ENCODE measurements at places on chromosomes 4 and X.

- no peak for DNase-seq
Measured at GRCh38 chr4:42724451-42724850, 67.5 kb upstream of the ATP8A1 start.

DNA sequence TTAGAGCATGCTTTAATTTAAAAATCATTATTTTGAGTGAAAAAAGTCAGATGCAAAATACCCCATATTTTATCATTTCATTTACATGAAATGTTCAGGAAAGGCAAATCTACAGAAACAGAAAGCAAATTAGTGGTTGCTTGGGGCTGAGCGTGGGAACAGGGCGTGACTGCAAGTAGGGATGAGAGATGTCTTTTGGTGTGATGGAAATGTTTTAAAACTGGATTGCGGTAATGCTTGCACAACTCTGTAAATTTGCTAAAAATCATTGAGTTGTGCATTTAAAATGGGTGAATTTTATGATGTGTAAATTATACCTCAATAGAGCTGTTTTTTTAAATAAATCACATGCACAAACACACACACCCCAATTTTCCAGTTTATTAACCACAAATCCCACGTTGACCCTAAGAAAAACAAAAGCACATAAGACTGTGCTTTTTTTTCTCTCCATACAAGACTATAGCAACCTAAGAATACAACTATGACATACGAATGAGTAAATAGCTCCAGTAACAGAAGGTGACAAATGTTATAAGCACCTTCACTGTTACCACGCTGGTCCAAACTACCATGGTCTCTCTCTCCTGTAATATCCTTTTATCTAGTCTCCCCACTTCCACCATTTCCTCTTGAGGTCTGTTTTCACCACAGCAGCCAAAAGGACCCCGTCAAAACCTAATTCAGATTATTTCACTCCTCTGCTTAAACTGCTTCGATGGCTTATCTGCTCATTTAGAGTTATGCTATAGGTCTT lies 37.2 kb downstream of the FRMD7 start:
- peak; percentile 7 for DNase-seq

DNA sequence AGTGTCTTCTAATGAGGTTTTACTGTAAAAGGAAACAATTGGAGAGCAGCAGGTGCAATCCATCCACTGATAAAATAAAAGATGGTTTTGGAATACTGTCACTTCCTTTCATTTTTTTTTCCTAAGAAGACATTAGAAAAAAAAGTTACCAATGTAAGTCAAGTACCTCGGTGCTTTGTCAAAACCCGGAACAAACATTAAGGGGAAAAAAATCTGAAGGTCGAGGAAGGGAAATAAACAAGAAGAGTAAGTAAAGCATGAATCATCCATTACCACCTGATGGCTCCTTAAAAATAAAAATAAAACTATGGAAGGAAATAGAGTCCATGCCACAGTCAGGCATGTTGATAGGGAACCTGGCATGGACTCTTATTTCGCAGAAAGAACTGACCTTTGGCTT lies 15.3 kb upstream of the XPNPEP2 start:
- DNase-seq: no peak

DNA sequence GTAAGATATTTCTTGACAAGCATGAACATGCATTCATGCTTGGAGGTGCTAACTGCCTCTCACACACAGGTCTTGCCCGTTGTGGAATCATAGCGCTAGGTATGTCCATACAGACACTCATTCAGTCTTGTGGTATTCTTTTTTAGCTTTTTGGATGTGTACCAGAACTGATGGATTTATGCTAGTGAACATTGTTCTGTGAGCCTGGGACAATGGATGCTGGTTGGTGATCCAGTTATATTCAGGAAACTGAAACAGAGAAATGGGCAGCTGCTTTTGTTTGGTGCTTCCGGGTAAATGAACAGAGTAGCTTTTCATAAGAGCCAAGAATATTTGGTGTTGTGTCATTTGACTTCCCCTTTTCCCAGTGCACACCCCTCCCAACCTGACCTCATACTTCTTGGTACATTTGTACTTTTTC lies 78.9 kb upstream of the SLC4A4 start:
- DNase-seq: peak; percentile 49

GRCh38 chr4:91064157-91064853 lies 937.1 kb downstream of the CCSER1 start:
- DNase-seq: peak; percentile 81

GRCh38 chr4:16027114-16027513 lies 56.7 kb downstream of the PROM1 start:
- DNase-seq: no peak

- DNase-seq: peak; percentile 36
Measured at GRCh38 chr4:2436301-2436700, 17.5 kb downstream of the CFAP99 start.

DNA sequence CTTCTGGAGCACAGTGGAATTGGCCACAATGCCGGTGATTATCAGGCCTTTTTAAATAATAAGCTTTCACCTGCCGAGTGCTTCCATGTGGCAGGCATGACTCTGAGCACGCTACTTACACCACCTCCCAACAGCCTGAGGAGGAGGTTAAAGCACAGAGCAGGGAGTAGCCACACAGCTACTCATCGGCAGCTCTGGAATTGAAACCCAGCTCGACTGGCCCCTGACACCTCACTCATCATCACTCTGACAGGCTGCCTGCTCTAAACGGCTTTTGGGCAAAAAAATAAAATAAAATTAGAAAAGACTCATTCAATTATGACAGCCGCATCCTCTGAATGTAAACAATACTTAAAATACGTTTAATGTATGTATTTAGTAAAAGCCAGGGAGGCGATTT lies 326.4 kb upstream of the NOCT start:
- no peak for DNase-seq

GRCh38 chr4:140726776-140727500 lies 29.2 kb downstream of the TBC1D9 start:
- DNase-seq: no peak

DNA sequence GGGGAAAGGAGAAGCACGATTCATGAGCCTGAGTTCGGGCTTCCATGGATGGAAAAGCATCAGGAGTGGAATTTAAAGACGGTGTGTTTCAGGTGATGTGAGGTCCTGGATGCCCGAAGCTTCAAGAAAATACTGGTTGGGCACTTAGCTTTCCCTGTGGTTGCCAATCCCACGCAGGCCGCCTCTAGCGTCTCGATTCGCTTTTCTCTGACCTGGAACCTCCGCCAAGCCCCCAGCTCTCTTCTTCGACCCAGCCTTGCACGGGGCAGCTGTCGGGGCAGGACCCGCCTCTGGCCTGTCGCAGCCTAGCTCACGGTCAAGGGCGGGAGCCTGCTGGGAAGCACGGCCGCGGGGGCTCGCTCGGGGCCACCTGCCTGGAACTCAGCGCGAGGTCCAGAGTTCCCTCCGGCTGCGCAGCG lies 308 bp upstream of the TLR2 start:
- DNase-seq: no peak

DNA sequence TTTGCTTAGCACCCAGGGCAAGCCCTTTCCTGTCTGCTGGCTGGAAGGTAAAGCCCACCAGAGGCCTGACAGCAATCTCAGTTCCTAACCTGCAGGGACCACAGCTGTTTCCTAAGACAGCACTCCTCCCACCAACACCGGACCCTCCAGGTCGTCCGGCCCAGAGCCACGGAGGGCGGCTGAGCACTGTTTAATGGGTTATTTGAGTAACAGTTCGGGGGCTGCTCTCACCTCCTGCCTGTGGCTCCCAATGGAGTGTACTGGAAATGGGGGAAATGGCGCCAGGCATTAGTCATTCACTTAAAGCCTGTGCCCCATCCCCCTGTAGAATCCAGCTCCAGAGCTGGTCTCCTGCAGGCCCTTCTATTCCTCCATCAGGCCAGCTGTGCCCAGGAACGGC lies 81.6 kb upstream of the ADRA2C start:
- no peak for DNase-seq

DNA sequence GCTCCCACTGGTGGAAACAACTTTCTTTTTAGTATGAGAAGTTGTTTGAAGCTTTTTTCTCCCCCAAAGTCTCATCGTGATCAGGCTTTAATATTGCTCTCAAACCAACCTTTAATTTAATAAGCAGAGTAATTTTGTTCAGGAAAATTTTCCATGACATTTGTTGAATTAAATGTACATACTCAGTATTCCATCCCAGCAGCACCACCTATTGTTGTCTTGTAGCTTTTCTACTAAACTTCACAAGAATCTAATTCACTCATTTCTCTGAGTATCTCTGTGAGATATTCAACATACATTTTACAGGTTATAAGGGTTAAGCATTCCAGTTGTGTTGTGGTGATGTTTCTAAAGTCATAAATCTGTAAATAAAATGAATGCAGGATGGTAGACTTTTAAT lies 218.3 kb upstream of the HAND2 start:
- DNase-seq: no peak

DNA sequence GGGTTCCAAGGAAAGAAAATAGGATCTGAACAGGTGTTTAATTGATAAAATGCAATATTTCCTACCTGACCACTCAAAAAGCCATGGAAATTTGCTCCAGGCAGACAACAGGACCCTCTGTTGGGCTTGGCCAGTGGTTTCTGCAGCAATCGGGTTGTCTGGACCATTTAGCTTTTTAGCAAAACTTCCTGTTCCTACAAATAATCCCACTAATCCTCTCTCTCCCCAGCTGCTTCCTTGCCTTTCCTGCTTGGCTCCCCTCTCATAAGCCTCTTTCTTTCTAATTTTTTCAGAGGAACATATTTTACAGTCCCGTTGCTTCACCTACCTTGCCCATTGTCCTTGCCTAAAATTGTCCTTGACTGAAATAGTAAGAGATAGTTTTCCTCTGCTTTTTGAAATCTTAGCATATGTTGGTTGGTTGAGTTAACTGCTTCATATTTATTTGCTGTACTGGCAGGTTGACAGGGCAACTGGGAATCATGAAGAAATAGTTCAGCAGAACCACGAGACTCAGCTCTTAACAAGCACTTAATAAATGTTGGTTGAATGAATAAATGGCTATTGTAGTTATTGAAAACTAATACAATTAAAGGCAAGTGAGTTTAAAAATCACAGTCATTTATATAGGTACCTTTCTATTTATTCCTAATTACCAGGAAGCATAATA lies 259.8 kb downstream of the KCNIP4 start:
- DNase-seq: no peak

DNA sequence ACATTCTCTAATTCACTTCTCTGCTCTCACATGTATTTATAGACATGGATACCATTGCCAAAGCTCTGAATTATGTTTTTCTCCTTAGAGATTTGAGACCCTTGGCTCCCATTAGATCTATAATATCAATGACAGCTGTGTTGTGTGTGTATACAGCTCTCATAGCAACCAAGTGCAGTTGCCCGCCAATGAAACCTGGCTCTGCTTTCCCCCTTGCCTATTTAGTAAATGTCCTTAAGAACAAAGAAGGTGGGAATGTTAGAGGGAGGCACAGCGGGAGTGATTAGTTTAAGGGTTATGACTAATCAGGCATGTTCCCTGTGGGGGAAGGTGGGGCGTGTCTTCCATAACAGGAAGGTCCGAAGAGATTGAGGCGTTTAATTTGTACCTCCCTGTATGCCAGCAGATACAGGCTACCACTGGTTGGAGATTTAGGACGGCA lies 100.5 kb upstream of the TBC1D9 start:
- DNase-seq: no peak

DNA sequence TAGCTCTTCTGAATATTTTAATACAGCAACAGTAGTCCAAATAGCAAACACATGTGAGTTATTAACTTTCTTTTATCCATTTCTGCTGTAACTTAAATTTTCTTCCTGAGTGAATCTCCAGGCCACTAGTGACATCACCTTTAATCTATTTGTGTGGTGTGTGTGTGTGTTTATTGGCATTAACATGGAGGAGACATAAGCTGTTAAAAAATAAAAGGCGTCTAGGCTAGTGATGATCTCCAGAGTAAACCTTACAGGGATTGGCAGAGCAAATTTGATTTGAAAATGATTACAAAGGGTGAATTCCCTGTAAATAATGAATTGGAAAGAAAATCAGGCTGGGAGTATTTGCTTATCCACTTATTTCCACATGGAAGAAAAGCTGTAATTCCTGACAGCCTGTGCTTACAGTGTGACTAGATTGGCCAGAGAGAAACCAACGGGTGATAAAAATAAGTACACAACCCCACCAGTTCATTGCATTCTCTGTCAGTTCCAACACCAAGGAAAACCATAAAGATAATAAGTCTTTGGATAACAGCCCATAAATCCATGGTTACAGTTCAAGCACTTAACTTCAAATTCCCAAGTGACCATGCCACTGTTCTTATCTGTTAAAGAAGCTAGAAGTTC lies 186.1 kb downstream of the ENOX2 start:
- DNase-seq: no peak

DNA sequence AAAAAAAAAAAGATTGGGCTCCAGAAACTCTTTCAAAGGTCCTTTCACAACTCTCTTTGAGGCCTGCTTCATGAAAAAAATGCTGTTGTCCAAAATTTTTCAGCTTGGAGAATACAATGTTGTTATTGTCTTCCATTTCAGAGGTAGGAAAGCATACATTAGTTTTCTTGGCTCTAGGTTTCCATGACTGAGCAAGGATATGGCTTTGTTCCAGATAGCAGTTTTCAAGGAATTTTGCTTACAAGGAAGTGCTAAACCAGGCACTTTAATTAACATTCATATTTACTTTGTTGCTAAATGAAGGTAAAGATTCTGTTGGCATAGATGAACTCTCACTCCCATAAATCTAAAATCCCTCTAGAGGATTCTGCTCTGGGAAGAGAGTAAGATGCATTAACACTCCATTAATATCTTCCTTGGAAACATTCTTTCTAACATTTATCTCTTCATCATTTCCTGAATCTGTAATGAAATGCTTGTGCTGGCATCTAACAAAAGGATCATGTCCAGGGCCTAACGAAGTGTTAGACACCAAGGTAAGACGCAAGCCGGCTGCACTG lies 118.4 kb downstream of the COL25A1 start:
- DNase-seq: no peak

DNA sequence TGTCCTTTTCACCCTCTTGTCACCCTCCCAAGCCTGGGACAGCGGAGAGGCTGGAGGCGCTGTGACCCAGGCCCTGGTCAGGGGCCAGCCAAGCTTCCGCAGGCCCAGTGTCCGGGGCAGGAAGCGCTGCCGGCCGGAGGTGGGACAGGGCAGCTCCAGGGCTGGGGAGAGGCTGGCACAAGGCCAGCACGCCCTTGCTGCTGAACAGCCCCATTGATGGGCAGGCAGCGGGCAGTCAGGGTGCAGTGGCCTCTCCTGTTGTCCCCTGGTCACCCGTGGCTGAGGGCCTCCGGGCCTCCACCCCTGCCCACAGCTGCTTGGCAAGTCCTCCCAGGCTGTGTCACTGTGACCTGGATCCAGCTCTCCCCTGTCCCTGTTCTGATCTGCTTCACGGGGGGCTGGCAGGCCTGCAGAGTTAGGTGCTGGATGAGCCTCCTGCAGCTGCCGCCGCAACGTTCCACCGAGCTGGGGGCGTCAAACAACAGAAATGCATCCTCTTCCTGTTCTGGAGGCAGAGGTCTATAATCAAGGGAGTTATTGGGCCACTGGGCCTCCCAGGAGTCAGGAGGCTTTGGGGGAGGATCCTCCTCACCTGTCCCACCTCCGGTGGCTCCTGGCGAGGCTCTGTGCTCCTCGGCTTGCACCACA lies 107.9 kb downstream of the PSAPL1 start:
- DNase-seq: no peak

Data from hematopoietic multipotent progenitor cell treated with erythropoietin and hydrocortisone succinate and interleukin-3 and kit ligand, for 6 days (in vitro differentiated cells).